ENCODE measurements at places on chromosomes 6 and 20. TPM values are rescaled to one million over a fixed set of nuclear protein-coding genes. Genes with fewer than 3 reads are reported as not detected.

Gene HLA-DPA1
- 45.9 TPM for total RNA-seq

Gene PDE7B
- total RNA-seq = 16.5 TPM

Gene BTNL2
- not detected for total RNA-seq

Gene SLCO4A1
- 2.8 TPM for total RNA-seq

Gene CDH26
- 0.64 TPM for total RNA-seq

Gene SLC16A10
- 8.1 TPM for total RNA-seq

Gene PRR18
- total RNA-seq = not detected

Gene TRIM10
- total RNA-seq = not detected

Gene SEMG1
- total RNA-seq = not detected

Gene CASS4
- total RNA-seq = 0.85 TPM
